ENCODE measurements at places on chromosomes 12 and 14.

- DNase-seq = no peak
These were observed 350.9 kb downstream of the C12orf75 start for GRCh38 chr12:105681341-105681740.

GRCh38 chr12:70885956-70886355, 34.6 kb downstream of the PTPRR start:
- no peak for DNase-seq

DNA sequence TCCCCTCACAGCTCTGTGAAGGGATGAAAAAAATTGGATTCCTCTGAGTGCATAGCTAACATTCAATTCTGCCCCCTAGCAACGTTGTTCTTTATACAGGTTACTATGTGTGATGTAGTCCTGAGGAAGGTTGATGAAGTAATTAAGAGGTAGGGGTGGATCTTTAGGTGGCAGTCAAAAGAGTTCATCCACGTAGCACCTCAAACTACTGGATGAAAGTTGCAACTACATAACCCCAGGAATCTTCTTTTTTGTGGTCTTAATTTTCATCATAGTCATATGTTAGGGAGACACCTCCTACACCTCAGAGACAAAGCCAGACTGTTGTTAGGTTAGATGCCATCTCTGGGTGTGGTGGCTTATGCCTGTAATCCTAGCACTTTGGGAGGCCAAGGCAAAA, 10.2 kb upstream of the NFE2 start:
- no peak for DNase-seq

- DNase-seq = no peak
These were observed 14.7 kb downstream of the STON2 start for GRCh38 chr14:81385419-81385818.

- DNase-seq = no peak
These were observed 53.7 kb downstream of the KCNC2 start for GRCh38 chr12:75155962-75156361.

GRCh38 chr12:3149515-3150307, 72.5 kb downstream of the TSPAN9 start:
- no peak for DNase-seq
